ENCODE measurements at places on chromosomes 6 and 20.

DNA sequence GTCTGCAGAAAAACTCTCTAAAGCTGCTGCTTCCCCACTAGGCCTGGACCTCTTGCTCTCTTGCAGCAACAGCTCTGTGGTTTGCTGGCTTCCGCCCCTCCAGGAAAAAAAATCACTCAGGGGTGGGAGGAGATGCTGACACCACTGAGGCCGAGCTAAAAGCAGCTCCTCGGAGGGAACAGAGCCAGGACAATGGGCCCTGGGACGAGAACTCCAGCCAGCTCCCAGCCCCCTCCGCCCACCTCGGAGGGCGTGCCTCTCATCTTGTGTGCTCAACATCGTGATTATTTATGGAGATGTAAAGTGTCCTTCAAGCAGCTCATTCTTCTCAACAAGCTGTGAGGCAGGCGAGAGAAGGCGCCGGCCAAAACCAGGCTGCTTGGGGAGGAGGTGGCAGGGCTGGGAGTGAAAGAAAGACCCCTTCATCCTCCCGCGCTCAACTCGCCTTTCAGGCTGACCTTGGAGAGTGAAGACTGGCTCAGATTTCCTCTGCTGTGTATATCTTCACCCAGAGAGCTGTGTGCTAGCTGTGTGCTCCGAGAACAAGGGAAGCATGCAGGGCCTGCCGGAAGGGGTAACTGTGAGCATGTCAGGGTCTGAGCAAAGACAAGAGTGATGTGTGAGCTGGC, 53.5 kb upstream of the LRFN2 start:
- peak; percentile 59 for DNase-seq

GRCh38 chr20:36462440-36463211, 78.7 kb upstream of the MYL9 start:
- peak; percentile 42 for DNase-seq

GRCh38 chr6:62283796-62284411, 2.1 kb downstream of the KHDRBS2 start:
- DNase-seq, result no peak

DNA sequence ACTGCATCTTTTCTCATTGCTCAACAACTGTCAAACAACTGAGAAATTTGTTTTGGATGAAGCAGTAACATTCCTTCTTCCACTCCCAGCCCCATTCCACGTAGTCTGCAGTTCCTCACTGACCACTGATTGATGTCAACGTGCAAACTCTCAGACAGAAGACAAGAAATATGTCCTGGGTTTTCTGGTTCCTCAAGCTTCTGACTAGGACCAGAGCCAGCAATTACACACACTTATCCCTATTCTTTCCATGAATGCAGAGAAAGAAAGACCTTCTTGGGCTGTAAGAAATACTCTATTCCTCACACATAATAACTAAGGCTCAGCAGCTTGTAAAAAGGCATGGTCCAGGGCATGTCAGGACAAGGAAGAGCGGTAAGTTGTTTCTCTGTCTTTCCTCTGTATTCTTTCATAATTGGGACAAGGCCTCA, 790.1 kb upstream of the SLC35B3 start:
- no peak for DNase-seq

- DNase-seq, result no peak
These were observed 120.4 kb downstream of the MYLK4 start for GRCh38 chr6:2630359-2630758.

DNA sequence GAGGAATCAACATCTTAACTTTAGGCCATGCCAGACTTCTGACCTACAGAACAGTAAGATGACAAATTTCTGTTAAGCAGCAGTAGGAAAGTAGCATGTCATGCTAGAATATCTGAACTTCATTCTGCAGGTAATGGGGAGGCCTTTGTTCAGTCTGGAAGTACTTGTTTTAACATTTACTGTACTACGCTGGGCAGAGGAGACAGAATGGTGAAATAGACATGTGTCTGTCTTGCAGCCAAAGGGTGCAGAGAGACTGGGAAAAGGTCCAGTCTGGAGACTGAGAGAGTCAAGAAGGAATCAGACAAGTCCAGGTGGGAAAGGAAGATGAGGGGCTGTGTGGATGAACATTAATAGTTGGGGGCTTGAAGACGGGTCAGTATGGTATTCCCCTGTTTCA, 17.5 kb upstream of the ZBTB2 start:
- no peak for DNase-seq

DNA sequence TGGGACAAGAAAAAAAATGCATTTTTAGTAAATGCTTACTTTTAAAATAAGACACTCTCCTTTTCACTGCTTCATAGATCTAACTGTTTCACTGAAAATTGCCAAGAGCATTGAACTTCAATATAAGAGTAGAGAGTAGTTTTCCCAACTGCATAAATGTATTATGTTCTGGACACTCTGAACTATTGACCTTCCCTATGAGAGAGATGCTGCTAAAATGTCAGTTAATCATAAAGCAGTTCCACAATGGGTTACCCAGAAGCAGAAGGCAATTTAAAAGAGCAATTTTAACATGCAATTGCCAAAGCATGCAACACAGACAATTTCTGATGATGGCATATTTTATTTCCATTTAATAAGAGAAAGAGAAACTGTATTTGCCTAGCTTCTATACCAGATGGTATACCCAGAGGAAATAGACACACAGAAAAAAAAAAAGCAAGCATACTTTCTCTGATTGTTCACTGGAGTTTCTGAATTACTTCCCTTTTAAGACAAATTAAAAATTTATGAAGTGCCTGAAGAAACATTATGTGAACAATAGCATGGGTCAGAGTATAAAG, 279.1 kb upstream of the THEMIS start:
- no peak for DNase-seq

DNA sequence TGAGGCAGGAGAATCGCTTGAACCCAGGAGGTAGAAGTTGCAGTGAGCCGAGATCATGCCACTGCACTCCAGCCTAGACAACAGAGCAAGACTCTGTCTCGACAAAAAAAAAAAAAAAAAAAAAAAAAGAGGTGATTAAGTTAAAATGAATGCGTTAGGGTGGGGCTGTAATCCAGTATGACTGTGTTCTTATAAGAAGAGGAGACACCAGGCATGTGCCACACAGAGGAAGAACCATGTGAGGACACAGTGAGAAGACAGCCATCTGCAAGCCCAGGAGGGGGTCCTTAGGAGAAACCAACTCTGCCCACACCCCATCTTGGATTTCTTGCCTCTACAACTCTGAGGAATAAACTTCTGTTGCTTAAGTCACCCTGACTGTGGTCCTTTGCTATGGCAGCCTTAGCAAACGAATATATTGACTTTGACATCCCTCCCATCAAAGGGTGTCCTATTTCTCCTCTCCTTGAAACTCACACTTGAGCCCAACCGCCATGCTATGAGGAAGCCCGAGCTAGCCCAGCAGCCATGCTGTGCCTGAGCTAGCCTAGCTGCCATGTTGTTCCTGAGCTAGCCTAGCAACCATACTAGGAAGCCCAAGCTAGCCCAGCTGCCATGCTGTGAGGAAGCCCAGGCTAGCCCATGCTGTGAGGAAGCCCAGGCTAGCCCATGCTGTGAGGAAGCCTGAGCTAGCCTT, 15.8 kb upstream of the PPP1R16B start:
- no peak for DNase-seq

GRCh38 chr6:33786736-33787135, 2.2 kb downstream of the LEMD2 start:
- no peak for DNase-seq

DNA sequence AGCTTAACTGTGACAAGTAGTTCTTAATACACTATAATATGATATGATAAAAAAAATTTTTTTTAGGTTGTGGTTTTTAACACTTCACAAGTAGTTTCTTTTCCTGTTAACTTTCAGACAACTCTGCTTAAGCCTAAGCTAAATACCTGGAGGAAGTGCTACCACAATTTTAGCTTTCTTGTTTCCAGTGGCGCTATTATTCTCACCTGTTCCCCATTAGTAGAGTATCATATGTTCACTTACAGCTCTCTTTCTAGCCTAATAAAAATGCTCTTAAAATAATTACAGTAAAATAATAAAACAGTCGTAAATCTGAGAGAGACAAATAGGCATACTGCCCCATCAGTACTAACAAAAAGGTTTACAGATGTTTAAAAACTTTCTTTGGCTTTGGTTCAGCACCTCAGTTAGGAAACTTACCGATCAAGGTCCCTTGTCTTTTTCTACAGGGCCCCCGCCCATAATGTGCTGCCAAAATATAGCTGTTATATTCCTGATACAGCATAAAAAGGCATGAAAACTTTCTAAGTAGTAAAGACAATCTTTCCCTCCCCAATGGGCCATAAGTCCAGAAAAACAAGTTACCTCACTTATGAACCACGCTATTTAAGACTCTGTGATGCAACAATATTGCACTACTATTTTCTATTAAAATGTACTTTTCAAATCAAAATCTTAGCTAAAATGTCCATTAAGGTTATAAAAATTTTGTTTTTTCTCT, 57.9 kb downstream of the SESN1 start:
- no peak for DNase-seq

GRCh38 chr6:79570129-79571029, 33.1 kb upstream of the LCA5 start:
- DNase-seq, result peak; percentile 27

- DNase-seq, result no peak
These were observed 296.7 kb downstream of the CDH26 start for GRCh38 chr20:60254901-60255411.

- DNase-seq, result no peak
These were observed 83.4 kb downstream of the CCDC170 start for GRCh38 chr6:151577257-151577656.

- DNase-seq, result no peak
These were observed 80.2 kb downstream of the PREP start for GRCh38 chr6:105322499-105323225.

- DNase-seq, result no peak
These were observed 11.4 kb downstream of the PKIG start for GRCh38 chr20:44593751-44594150.

DNA sequence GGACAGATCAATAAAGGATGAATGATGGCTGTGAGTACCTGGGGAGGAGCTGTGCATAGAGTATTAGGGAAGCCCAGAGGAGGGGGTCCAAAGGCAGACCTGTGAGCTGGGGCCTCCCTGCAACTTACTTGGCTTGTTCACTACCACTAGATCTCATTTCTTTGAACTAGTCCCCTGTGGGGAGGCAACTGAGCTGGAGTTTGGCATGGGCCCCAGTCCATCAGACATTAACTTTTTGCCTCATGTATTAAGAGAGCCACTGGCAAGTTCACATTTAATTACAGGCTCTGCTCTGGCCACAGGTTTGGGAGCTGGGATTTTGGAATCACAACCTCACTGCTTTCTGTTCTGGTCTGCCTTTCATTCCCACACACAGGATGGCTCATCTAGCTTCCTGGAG, 254.1 kb downstream of the PRL start:
- DNase-seq, result no peak

- no peak for DNase-seq
These were observed 16.5 kb downstream of the HEY2 start for GRCh38 chr6:125765944-125766343.

DNA sequence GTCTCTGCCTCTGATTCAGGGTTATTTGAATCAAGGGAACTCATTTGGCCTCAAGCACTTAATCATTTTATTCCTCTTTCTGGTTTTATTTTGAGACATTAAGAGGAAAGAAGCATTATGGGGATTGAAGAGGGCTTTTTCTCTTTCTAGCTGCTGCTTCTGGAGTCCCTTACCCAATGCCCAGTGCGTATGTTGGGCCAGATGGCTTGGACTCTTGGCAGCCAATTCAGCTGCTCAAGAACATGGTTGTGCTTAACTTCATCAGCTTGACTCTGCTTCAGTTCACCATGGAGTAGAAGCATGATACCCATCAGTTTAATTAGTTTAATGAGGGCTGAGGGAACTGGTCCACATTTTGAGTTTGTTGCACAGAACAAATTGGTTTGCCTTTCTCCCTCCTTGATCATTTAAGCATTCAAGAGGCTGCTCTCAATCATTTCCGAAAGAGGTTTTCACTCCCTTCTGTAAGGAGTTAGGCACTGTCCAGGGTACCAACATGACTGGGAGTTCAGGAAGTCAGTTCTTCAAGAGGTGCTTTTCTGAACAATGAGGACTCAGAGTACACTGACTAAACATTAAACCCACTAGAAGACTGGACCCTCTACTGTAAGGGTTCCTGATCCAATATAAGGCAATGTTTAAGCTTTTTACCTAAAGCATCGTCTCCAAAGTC, 14.6 kb downstream of the PDYN start:
- no peak for DNase-seq

DNA sequence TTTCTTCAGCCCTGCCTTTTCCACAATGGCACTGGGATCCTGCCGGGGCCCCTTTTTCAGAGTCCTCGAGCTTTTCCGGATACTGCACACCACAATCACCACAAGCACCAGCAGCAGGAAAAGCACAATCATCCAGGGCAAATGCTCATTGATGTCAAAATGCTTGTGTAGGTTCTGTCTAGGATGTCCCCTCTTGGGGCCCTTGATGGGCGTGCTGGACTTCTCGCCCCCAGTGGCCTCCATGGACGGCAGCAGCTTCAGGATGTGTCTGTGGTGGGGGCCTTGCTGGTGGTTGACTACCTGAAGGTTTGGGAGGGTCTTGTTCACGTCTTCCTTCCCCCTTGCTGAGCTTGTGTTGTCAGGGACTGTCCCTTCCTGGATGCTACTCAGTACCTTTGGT, 25.7 kb downstream of the TNFRSF21 start:
- no peak for DNase-seq

DNA sequence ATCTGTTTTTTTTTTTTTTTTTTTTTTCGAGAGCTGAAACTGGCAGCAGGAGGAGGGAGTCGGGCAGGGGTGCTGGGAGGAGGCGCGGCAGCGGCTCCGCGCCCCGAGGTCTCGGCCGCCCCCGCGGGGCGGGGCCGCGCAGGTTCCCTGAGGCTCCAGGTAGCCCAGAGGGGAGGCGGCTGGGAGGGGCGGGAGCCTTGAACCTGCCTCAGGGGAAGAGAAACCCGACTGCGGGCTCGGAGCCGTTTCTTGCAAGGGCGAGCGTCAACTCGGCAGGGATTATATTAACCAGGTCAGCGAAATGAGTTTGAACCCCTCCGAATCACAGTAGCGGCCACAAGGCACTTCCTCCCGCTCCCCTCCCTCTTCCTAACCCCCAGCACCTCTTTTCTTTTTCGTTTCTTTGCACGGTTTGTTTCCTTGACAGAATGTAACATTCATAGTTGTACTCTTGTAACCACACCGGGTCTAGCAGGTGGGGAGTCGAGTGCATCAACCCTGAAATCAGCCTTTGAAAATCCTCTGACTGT, 2.0 kb downstream of the MYB start:
- DNase-seq, result no peak

DNA sequence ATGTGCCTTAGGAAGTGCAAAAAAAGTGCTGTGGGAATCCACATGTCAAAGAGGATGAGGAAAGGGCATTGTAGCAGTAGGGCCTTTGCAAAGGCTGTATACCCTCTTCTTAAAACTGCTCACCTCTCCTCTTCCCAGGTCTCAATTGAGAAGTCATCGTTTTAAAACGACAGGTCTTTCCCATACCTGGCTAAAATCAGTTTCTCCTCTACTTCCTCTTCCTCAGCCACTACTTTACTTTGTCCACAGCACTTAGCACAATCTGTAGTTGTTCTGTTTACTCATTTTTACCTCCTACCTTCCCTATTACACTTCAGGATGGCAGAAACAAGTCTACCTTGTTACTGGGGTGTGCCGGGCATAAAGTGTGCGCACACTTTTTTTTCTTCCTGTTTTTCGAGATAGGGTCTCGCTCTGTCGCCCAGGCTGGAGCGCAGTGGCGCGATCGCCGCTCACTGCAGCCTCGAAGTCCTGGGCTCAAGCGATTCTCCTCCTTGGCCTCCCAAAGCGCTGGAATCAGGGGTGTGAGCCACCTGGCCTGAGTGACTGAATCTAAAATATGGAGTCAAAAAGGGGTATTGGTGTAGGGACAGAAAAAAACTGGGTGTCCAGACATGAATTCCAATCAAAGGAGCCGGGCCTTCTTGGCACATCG, 9.8 kb upstream of the ELOVL5 start:
- no peak for DNase-seq

Measured in occipital lobe (tissue), 3 donors.